Left ventricle myocardium inferior (tissue), 1 donor: ENCODE measurements at places on chromosomes 5 and 9. TPM values are rescaled to one million over a fixed set of nuclear protein-coding genes. Genes with fewer than 3 reads are reported as not detected.

DNA sequence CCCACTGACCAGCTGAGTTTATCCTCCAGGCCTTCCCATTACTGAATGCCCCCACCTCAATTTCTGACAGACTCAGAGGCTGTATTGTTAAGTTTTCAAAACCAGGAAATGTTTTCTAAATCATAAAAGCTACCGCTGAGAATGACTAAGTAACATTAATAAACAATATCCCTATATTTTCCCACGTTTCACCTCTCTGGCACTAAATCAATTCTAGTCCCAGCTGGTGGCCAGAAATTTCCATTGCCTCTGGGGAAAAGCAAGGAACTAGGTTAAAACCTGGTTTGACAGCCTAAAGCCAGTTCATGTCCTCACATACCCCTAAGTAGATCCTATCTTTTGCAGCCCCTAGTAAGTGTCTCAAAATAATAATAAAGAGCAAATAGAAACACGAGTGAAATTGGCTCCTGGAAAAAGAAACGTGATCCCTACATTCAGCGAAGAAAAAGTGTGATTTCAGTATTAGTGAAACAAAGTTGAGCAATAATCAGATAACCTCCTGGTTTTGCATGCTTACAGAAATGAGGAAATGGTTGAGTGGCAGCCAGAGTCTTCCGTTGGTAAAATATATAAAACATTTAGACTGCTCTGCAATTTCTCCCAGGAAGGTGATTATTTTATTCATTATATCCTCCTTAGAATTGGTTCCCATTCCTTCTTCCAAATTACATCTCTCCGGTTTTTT is 110.9 kb downstream of the ESM1 start:
- no peak for DNase-seq

DNA sequence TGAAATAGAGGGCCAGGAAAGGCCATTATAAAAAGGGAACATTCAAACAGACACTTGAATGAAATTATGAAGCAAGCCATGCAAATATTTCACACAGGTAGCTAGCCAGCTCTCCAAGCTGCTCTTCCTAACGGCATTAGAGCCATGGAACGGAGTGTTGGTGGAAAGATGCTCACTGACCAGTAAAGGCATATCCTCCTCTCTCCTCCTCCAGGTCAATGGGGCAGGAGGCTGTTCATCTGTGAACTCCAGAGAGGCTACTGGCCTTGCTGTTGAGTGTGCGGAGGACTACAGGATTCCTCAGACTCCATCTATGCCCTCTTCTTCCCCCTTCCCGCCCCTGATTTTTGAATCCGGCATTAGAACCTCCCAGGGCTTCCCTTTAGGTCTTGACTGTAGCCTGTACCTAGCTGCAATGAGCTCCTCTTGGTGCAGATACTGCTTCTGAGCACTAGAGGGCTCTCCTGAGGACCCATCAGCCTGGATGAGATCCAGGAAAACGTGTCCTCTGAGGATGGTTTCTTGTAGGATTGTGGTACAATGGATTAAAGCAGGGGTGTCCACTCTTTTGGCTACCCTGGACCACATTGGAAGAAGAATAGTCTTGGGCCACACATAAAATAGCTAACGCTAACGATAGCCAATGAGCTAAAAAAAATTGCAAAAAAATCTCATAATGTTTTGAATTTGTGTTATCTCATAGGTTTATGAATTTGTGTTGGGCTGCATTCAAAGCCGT is 162.2 kb downstream of the SREK1 start:
- DNase-seq = no peak

PCDHA1 gene
- total RNA-seq = not detected

GRCh38 chr5:73104326-73104725 is 16.0 kb upstream of the TMEM171 start:
- DNase-seq = no peak

DNA sequence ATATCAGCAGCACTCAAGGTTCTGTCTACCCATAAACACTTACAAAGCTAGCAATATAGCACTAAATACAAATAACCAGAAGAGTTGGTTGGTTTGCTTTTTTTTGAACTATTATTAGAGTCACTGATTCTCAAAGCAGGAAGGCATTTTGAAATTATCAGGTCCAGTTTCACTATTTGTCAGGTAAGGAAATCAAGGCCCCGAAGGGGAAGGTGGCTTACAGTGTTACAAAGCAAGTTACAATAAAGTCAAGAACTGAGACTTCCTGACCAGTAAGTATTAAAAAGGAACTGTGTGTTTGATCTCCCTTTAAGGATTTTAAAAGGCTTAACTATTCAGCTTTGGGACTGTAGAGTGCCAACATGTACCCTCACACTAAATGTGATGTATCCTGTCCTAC is 10.8 kb downstream of the C5orf15 start:
- no peak for DNase-seq

GRCh38 chr9:134066913-134067851 is 644 bp downstream of the BRD3 start:
- no peak for DNase-seq

DNA sequence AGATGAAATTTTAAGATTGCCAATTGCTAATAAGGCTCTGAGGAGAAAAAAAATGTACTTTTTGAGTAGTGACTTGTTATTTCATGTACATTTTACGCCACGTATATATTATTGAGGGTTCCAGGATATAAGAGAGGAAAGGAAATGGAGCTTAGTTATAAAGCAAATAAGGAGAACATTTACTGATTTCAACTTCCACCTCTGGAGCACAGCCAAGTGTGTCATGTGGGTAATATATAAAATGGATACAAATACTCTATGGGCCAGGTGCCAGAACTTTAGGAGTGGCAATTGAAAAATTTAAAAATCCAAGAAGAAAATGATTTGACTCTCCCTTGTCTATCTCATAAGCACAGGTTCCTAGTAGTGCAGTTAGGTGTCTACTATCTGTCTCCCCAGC is 45.0 kb upstream of the VLDLR start:
- no peak for DNase-seq

GRCh38 chr5:87836696-87837095 is 424.0 kb upstream of the CCNH start:
- no peak for DNase-seq

CRAT gene
- 85.3 TPM for total RNA-seq

PCDHGB3 gene
- total RNA-seq = 6.3 TPM
